Left renal pelvis (tissue), 4 donors: ENCODE measurements at places on chromosomes 13 and 19.
A peak's percentile ranks its signal among the peaks of the same experiment; 100 is the strongest.

- no peak for DNase-seq
Observed at GRCh38 chr13:46593398-46593797, 40.4 kb downstream of the LRCH1 start.

- DNase-seq, result no peak
Observed at GRCh38 chr13:106090001-106090400, 445.5 kb downstream of the EFNB2 start.

GRCh38 chr19:54357381-54357780, 7.3 kb downstream of the LAIR1 start:
- DNase-seq, result no peak

GRCh38 chr13:44703371-44703770, 127.2 kb upstream of the TSC22D1 start:
- no peak for DNase-seq

- DNase-seq, result no peak
Observed at GRCh38 chr19:45305421-45305820, 17.3 kb downstream of the CKM start.

GRCh38 chr19:38924388-38924787, 6.2 kb downstream of the SARS2 start:
- no peak for DNase-seq

DNA sequence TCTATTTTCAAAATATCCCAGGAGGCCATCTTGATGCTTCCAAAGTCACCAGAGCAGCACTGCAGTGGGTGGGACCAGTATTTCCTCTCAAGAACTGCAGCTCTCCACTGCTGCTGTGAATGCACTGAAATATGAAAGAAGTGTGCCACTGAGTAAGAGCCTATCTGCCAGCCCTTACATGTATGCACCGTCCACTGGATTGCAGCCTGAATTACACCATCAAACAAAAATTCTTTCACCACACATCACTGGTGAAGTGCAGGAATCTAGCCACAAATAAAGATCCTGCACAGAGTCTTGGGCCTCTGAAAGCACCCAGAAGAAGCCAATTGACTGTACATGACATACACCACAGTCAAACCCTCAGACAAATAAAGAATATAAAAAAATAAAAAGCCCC, 249.0 kb downstream of the LHFPL6 start:
- DNase-seq, result no peak

- DNase-seq, result no peak
Observed at GRCh38 chr19:15161028-15161984, 39.5 kb downstream of the NOTCH3 start.

GRCh38 chr19:10013834-10014618, 743 bp downstream of the RDH8 start:
- DNase-seq, result no peak

DNA sequence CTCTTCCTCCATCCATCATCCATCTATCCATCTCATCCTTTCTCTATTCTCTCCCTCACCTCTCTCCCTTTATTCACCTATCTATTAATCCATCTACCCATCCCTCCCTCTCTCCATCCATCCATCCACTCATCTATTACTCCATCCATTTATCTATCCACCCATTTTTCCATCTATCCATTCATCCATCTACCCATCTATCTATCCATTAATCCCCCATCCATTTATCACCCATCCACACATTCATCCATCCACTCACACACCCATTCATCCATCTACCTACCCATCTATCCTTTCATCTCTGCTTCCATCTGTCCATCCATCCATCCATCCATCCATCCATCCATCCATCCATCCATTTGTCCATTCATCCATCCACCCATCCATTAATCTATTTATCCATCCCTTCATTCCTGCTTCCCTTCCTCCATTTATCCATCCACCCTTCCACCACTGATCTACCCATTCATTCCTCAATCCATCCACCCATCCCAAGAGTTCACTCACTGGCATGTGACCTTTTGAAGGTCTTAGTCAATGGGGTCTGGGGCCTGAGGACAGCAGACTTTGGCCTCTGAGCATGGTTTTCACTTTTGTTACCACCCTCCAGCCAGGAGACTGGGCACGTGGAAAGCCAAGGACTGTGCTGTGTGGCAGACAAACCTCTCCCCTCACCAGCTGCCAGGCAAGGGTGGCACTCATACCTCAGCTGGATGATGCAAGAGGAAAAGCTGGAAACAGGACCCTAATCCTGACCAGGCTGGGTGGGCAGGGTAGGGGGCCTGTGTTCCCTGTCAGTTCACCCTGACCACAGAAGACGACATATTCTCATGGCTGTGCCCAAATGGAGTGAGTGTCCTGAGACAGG, 126.7 kb downstream of the URI1 start:
- no peak for DNase-seq

DNA sequence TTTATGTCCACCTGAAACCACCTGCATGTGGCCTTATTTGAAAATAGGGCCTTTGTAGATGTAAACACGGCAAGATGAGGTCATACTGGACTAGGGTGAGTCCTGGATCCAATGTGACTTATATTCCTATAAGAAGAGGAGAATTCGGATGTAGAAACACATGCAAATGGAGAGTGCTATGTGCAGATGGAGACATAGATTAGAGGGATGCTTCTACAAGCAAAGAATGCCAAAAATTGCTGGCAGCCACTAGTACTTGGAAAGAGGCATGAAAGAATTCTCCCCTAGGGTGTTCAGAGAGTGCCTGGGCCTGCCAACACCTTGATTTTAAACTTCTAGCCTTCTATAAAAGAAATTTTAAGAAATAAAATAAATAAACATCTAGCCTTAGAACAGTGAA, 226.1 kb downstream of the RFC3 start:
- DNase-seq, result no peak

DNA sequence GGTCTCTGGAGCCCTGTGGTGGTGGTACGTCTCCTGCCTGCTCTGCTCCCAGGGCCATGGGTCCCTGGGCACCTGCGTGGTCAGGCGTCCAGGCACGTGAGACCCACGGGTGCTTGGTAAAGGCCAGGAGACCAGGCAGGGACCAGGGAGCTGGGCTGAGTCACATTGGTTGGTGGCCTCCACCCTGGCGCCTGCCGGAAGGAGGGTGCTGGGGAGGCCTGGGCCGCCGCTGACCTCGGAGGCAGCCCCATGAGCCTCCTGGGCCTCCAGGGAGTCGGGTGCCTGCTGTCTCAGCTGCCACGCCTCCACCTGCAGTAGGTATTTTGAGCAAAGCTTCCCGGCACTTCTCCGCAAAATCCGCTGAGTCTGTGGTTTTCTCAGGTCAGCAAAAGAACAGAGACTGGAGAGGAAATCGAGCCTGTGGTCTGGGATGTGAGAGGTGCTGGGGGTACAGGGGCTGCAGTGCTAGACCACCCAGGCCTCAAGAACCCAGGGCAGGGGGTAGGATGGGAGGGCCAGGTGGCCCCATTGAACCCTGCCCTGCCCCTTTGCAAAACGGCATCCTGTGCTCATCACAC, 3.6 kb upstream of the PLK5 start:
- DNase-seq, result no peak

- no peak for DNase-seq
Observed at GRCh38 chr19:38596057-38596981, 21.4 kb downstream of the MAP4K1 start.

DNA sequence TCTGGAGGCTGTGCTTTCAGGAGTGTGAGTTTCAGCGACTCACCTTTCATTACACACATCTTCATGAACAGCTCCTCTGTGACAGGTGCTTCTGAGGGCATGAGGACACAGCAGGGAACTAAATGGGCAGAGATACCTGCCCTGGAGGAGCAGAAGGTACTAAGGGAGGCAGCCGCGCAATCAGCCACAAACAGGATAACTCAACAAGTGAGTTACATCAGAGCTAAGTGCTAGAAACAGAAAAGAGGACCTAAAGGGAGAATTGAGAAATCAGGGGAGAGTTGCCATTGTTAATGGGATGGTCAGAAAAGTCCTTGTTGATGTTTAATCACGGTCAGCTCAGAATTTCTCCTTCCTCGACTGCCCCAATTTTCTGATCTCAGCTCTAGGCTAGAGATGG, 42.5 kb downstream of the SYDE1 start:
- no peak for DNase-seq

- DNase-seq, result no peak
Observed at GRCh38 chr13:64075543-64076271, 2660.1 kb upstream of the PCDH20 start.

- peak; percentile 86 for DNase-seq
Observed at GRCh38 chr19:44718441-44719261, 19.7 kb downstream of the CEACAM16 start.

GRCh38 chr13:66341635-66342377, 888.3 kb downstream of the PCDH9 start:
- no peak for DNase-seq

DNA sequence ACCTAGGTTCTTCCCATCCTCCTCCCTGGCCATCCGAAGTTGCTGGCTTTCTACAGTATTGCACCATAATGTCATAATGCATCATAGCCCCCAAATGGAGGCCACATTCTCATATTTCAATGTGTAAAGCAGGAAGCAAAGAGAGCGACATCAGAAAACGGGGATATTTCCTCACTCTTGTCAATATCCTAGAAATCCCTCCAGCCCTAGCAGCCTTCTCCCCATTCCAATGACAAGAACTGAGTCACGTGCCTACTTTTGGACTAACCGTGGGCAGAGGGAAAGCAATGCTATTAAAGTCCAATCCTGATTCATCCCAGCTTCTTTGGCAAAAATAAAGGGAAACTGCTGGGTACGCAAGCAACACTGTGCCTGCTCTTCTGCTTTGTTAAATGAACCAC, 4.3 kb upstream of the RAP2A start:
- DNase-seq, result no peak

DNA sequence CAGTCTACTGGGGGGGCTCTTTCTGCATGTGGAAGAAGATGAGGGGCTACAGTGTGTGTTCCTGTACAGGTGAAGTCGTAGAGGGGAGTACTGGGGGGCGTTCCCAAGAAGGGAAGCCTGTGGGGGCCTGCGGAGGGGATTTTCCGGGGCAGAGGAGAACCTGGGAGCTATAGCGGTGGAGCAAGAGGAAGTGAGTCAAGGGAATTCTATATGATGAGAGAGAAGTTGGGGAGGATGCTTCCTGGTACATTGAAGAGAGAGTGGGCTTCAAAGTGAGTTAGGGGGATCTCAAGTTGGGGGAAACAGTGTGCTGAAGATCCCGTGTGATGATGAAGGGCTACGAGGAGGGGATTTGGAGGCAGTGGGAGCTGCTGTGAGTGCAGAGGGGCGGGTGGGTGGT, 1.9 kb upstream of the CACNG8 start:
- no peak for DNase-seq

- no peak for DNase-seq
Observed at GRCh38 chr13:51538591-51539179, 45.6 kb upstream of the WDFY2 start.

DNA sequence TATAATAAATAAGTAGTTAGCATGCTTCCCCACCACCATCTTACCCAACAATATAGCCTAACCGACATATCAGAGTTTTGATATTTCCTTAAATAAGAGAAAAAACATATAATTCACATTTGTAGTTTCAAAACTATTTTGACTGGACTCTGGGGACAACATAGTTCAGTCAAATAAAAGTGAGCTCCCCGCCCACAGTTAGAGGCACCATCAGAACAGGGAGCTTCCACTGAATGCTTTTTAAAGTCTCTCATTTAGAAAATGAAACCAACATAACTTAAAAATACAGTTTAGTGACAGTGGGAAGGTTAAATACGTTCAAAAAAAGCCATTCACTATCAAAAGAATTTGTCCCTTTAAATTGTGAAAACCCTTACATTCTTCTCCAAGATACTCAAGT, 92.8 kb downstream of the EPSTI1 start:
- no peak for DNase-seq

DNA sequence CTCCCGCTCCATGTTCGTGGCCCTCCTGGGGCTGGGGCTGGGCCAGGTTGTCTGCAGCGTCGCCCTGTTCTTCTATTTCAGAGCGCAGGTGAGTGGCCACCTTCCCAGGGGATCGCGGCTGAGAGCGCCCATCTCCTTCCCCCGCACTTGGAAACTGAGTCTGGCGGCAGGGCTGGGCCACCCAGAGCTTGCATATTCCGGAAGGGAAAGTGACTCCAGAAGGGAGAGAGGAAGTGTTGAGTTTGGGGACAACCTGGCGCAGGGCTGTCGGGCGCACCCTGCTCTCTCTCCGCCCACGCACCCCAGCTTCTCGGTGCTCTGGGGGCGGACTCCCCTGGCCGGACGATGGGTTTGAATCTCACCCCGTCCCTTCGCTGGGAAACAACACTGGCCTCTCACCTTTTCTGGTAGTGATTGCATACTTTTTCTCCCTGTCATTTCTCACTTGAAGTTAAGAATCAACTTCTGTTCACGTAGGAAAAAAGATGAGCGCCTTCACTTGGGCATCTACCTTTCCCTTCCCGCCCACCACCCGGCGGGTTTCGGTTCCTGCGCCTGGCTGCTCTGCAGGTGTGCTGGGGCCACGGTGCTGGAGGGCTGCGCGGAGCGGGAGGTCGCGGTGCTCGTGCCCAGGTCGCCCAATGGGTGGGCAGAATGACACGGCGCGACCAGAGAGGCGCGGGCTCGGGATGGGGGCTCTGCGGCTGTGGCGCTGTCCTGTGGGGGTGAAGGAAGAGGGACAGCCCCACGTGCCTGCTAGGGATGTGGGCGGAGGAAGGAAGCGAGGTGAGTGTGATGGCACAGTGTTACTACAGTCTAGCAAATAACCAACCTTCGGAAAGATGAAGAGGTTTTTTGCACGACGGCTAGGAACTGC, 721 bp downstream of the TNFSF11 start:
- no peak for DNase-seq

GRCh38 chr19:4633140-4633967, 6.0 kb upstream of the TNFAIP8L1 start:
- DNase-seq, result no peak

DNA sequence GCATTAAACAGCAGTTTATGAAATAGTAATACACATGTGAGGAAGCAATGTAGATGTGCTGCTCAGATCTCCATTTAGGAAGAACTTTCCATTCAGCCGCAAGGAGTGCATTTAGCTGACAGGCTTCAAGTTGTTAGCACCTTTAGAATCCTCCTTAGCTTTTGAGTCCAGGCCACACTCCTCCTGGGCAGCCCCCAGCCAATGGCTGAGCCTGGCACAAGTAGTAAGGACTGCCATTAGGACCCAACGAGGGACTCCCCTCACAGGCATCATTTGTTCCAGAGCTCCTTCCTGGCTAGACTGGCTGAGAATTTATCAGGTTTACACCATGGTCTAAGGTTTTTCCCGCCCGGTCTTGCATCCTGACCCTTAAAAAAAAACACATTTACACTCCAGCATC, 201.4 kb downstream of the DIAPH3 start:
- DNase-seq, result no peak

- no peak for DNase-seq
Observed at GRCh38 chr13:88857256-88857655, 1186.1 kb downstream of the SLITRK5 start.
